Right hindlimb (tissue), 1 donor: ENCODE measurements at places on chromosomes 4 and X.

GRCh38 chrX:133171962-133172708 is 46.0 kb downstream of the TFDP3 start:
- DNase-seq: no peak

GRCh38 chrX:84240848-84241565 is 53.0 kb upstream of the RPS6KA6 start:
- no peak for DNase-seq

GRCh38 chr4:9997886-9998285 is 23.4 kb downstream of the SLC2A9 start:
- DNase-seq: no peak

- DNase-seq: no peak
Observed at GRCh38 chr4:9976781-9977180, 44.5 kb downstream of the SLC2A9 start.

GRCh38 chr4:7759216-7759615 is 180.4 kb downstream of the AFAP1 start:
- no peak for DNase-seq

DNA sequence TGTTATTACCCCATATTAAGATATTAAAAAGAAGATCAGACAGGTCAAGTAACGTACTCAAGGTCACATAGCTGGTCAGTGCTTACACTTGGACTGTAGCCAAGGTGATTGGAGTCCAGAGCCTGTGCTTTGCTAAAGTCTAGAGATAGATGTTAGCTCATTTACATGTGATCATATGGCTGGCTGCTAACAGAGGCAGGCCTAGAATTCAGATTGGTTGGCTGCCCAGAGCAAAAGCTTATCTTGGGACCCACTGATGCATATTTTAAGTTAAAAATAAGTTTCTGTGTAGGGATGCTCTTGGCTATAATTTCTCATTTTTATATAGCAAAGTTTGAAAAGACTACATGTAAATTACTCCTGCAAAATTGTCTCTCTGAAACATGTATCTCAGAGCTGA is 18.1 kb upstream of the EXOC1L start:
- DNase-seq: peak; percentile 23

DNA sequence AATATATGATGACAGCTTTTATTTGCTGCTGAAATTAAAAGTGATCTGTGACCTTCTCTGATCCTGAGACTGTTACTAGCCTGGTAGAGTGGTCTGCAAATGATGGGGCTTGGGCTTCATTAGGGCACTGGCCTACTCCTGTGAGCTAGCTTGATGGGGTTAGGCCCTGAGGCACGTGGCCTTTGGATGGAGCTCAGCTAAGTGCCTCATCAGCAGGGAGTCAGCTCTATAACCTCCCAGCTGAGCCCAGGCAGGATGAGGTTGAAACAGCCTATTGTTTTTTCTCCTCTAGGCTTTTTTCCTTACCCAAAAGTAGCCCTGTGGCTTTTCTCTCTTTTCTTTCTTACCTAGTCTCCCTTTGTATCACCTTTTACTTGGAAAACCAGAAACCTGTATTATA is 92.2 kb downstream of the AFF2 start:
- DNase-seq: no peak

GRCh38 chr4:104906276-104906675 is 240.4 kb upstream of the TET2 start:
- DNase-seq: peak; percentile 72

- no peak for DNase-seq
Observed at GRCh38 chr4:1795299-1796195, 2.5 kb downstream of the FGFR3 start.

- no peak for DNase-seq
Observed at GRCh38 chr4:138193963-138194362, 48.2 kb downstream of the SLC7A11 start.

GRCh38 chr4:128393101-128393704 is 105.6 kb upstream of the PGRMC2 start:
- no peak for DNase-seq

- no peak for DNase-seq
Observed at GRCh38 chr4:110778521-110778920, 155.6 kb upstream of the PITX2 start.
